ENCODE measurements at places on chromosomes 6 and 20.

DNA sequence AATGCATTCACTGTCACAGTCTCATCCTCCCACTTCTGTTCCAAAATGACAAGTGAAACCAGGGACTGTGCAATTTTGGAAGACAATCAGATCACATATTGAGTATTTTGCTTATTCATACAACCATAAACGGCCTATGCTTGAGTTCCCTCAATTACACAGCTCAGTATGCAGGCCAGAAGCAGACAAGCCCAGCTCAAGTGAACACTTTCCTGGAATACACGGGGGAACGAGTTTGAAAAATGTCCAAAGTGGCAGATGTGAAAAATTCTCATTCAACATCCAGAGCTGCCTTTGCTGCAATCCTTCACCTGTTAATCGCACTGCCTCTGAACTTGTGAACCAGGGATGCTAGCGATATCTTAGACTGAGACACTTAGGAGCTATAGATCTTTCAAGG, 190.2 kb downstream of the COL9A1 start:
- DNase-seq: no peak

- DNase-seq: no peak
Measured at GRCh38 chr6:40543146-40543545, 44.0 kb downstream of the LRFN2 start.

DNA sequence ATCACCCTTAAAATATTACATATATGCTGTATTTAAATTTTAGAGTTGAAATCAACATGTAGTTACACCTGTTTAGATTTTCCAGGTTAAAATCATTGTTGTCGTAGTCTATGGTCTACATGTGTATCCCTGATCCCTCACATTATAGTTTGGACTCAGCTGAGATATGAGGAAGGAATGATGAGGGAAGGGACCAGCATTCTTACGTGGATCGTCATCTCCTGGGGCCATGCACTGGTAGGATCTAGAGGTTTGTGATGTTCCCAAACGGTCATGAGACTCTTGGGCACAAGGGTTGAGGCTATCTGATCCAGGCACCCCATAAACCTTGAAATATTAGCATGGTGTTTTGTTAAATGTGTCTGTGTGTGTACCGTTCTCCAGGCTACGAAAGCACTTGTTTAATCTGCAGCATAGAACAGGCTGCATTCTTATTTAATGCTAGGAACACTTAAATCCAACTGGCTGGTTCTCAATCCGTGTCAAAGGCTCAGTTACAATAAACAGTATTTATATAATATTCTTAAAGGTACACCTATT, 55.4 kb downstream of the IPCEF1 start:
- DNase-seq: no peak

DNA sequence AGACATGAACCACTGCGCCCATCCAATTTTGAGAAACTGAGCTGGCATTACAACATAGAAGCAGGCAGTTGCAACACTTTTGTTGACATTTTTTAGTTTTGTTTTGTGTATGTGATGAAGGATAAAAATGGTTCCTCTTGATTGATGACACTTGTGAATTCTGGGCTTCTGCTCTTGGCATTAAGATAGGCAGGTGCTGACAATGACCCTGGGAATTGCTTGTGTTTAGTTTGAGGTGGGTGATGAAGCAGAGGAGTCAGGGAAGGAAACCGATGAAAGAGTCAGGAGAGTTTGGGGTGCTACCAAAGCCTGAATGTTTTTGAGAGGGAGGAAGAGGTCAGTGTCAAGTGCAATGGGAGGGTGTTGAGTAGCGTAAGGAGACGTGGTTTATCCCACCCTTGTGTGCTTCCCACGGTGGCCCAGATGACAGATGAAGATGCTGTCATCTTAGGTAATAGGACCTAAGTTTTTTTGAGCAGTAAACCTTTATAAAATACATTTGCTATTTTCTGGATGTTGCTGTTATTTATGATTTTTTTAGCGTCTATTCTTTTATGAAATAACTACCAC, 19.4 kb downstream of the CDS2 start:
- DNase-seq: no peak

DNA sequence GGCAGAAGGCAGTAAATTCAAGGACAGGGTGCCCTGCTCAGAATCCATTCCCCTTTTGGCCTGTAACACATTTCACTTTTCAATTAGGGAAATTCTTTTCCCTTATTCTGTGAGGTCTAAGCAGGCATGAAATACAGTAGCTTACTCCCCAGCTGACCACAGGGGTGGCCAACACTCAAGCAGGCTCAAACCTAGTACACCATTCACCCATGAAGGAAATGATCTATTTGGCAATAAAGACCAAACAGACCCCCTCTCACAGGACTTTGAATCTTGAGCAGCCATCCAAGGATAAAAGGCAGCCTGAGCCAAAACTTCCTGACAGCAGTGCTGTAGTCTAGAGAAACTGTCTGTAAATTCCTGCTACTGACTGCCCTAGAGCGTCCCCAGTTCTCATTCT, 17.7 kb downstream of the PDSS2 start:
- no peak for DNase-seq

DNA sequence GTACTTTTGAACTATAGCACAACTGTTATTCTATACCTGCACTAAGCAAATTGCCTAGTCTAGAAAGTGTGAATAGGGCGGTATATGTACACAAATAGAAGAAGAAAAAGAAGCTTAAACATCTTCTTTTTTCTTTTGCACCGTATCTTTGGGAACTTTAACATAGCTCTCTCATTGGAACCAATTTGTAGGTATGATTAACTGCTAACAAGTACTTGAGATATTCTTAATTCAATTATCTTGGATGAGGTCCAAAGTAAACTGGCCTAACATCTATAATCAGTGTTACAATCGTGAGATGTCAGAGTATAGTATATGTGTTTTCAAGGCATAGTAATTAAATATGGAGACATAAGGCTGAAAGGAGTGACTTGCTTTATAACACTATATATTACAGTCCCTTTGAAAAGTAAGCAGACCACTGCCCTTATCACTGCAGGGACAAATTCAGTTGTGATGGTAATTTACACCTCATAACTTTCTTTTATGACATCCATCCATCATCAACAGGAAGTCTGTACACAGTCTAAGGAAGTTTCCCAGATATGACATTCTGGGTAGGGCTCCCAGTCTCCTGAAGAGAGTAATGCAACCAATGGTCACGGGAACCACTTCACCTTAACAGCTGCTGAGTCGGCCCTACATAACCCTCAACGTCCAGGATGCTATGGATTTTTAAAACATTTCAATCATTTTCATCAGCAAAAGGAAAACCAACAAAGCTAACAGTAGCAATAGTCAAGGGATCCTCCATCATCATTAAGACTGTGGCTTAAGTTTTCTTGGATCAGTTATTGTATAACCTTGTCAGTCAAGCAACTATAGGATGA, 37.6 kb downstream of the NKAIN2 start:
- no peak for DNase-seq

DNA sequence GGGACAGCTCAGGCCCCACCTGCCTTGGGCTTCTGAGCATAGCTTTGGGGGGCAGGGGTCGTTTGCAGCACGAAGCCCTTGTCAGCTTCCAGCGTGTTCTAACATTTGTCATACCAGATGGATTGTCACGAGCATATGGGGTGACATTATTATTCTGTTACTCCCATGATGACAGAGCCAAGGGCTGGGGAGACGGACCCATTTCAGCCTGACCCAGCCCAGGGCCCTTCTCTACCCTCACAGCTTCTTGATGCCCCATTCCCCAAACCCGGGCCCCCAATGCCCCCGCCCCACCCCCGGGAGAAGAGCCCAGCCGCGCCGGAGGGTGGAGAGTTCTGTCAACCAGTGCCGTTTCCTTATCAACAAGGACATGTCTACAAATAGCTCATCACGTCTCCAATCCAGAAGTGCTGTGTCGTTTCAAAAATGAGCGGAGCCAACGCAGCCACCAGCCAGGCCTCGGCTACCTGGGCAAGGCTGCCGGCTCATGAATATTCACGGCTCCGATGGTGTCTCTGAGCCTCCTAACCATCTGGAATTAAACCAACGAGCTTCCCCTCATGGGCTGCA, 9.6 kb upstream of the CHRNA4 start:
- no peak for DNase-seq

GRCh38 chr6:25017932-25018567, 82.3 kb upstream of the RIPOR2 start:
- peak; percentile 65 for DNase-seq

GRCh38 chr20:63009988-63010769, 3.4 kb upstream of the BHLHE23 start:
- no peak for DNase-seq

DNA sequence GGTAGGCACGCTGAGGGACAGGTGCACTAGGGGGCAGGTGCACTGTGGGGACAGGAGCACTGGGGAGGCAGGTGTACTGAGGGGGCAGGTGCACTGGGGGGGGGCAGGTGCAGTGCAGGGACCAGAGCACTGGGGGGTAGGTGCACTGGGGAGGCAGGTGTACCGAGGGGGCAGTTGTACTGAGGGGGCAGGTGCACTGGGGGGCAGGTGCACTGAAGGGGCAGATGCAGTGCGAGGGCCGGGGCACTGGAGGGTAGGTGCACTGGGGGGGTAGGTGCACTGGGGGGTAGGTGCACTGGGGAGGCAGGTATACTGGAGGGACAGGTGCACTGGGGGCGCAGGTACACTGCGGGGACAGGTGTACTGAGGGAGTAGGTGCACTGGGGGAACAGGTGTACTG, 39.5 kb downstream of the DAAM2 start:
- DNase-seq: no peak

- DNase-seq: peak; percentile 96
Measured at GRCh38 chr6:139060332-139060731, 31.8 kb downstream of the ABRACL start.

DNA sequence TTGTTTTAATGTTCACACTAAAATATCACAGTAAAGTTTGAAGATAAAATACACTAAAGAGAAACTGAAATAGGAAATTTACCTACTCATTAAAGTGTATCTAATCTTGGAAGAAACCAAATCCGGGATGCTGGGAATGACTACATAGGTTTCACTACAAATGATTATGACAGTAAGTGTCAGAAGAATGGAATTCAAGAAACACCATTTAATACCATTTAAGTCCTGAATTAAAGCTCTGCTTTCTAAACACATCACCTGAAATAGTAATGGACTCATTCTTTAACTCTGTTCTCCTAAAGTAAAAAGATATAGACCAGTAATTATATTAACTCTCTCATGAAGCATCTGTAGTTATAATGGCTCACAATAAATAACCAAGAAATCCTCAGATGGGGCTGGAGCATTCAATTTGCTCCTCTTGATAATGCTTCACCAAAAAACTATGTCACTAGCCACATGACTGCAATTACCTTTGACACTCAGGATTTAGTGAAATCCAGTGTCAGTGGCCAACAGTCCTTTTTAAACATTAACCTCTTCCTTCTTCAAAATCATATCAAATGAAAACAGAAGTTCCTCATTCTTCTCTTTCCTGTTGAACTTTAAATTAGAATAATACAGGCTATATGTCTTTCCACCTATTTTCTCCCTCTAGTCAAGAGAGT, 41.4 kb downstream of the MAP7 start:
- DNase-seq: no peak

DNA sequence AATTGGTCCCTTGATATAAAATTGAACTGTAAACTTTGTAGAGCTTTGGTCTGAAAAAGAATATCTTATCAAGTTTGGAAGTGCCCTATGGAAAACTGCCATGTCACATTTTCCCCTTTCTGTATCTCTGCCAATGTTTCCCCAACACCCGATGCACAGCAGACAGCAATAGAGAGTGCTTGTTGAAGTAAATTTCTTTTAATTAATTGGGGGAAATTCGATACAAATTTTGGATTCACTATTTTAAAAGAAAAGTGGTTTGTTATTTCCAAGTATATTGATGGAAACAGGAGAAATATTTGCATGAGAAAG, 208.1 kb downstream of the OGFRL1 start:
- DNase-seq: no peak

- DNase-seq: no peak
Measured at GRCh38 chr6:13425270-13425873, 62.0 kb downstream of the GFOD1 start.

- peak; percentile 31 for DNase-seq
Measured at GRCh38 chr6:14638906-14639761, 521.6 kb downstream of the CD83 start.

- DNase-seq: no peak
Measured at GRCh38 chr20:48406498-48406897, 421.3 kb downstream of the PREX1 start.

DNA sequence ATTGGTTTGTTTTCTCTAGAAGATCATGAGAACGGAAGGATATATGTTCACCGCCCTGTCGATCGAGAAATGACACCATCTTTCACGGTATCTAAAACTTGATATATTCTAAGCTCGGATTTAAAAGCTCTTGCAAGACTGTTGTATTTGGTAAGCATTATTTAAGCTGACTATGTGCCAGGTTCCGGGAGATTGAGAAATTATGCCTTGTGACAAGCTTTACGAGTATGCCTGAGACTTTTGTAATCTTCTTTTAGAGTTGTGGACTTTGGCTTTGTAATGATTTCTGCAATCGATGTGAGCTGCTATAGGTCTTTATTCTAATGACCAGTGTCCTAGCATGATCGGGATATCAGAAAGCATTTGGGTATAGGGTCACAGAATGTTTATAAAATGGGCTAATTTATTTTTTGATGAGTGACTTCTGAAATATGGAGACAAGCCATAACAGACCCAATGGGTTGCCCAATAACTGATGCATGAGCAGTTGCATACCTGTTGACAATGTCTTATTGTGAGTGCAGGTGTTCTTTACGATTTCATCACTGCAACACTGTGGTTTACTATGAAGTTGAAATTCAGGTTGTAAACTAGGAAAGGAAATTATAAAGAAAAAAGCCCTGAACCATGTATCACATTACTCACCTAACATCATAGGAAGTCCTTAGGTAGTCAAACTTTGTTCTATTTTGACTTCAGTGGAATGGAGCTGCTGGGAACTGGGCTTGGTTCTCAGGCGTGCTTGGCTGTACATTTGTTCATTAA, 14.0 kb downstream of the CDH26 start:
- no peak for DNase-seq

GRCh38 chr6:28225056-28225834, at the start of gene ZSCAN9:
TSS of gene ZSCAN9 (plus strand) at chr6:28225275. CDS start at chr6:28227085, 1,810 bp downstream.
- DNase-seq: peak; percentile 90

- DNase-seq: no peak
Measured at GRCh38 chr6:21208081-21208795, 385.3 kb upstream of the SOX4 start.

GRCh38 chr6:7730784-7731227, 4.9 kb downstream of the BMP6 start:
- peak; percentile 65 for DNase-seq

DNA sequence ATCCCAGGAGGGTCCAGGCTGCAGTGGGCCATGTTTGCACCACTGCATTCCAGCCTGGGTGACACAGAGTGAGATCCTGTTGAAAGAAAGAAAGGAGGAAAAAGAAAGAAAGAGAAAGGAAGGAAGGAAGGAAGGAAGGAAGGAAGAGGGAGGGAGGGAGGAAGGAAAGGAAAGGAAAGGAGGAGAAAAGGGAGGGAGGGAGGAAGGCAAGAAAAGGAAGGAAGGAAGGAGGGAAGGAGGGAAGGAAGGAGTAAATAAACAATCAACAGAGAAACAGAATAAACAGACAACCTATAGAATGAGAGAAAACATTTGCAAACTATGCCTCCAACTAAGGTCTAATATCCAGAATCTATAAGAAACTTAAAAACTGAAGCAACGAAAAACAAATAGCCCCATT, 11.6 kb upstream of the PHACTR1 start:
- no peak for DNase-seq
